Renal pelvis (tissue), 12 donors: ENCODE measurements at places on chromosomes 3 and 15.

DNA sequence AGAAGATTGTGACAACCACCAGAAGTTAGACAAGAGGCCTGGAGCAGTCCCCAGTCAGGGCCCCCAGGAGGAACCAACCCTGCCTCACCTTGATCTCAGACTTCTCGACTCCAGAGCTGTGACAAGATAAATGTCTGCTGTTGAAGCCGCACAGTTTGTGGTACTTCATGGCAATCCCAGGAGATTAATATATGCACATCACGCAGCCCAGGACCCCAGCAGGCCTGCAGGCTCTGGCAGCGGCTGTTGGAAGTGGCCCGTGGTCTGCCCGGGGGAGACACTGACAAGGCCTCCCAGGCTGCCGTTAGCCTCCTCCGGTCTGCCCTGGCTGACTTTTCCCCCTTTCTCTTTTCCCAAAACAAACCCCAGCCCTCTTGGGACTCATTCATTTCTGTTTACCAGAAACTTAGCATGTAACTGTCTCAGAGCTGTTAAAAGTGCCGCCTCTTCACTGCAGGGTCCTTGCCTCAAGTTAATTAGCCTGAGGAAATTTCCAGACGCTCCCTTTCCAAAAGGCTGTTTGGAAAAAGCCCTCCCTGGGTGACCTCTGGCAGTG lies 183.5 kb upstream of the LYSMD4 start:
- DNase-seq, result no peak

DNA sequence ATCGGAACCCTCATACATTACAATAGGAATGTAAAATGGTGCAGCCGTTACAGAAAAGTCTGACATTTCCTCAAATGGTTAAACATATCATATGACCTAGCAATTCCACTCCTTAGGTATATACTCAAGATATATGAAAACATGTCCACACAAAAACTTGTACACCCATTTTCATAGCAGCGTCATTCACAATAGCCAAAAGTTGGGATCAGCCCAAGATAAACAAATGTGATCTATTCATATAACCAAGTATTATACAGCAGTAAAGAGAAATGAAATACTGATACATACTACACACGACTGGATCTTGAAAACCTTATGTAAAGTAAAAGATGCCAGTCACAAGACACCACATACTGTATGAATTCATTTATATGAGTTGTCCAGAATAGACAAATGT lies 102.4 kb downstream of the MSL2 start:
- DNase-seq, result no peak

DNA sequence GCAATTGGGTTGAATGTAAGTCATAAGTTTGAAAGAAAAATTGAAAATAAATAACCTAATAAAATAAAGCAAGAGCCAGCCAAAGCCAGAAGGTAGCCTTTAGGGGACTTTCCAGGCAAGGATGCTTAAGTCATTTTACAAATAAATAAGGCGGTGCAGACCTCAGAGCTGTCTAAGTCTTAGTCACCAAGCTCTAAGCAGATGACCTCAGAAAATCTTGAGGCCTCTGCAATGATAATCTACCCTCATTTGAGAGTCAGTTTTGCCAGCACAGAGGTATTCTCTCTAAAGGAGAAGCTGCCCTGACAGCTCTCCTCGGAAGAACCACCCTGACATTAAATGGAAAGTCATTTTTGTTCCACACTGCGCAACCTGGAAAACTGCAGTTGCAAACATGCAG lies 113.9 kb downstream of the OXNAD1 start:
- no peak for DNase-seq

DNA sequence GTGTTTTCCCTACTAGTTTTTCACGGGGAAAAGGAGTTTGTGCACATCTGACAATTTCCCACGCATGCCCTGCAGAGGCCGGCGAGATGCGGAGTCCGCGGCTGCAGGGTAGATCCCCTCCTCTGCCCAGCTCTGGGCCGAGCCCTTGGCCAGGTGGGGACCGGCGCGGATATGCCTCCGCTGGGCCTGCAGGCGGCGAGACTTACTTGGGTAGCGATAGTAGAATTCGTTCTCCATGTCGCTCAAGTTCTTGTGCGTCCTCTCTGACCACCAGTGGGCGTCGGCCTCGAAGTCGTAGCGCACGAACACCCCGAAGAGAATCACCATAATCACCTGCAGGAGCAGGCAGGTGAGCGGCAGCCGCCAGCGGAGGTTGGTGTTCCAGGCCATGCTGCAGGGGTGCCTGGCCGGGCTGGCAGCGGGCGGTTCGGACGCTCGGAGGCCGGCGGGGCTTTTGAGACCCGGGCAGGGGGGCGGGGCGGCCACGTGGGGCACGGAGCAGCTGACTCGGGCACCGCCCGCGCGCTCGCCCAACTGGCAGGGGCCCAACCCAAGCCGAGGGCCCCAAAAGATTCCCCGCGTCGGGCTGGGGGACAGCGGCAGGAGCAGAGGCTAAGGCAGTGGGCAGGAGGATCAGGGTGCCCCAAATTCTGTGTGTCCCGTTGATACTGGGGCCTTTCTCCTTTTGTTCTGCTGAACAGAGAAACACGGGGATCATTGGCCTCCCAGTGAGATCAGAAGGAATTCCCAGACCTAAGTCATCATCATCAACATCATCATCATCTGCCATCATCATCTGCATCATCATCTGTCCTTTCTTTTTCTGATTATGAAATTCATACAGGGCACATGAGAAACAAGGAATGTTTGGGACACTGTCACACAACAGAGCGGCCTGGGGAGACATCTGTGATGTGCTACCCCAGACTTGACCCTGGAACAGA lies at the start of gene RHCG:
Gene RHCG, minus strand, starts transcription at position 429 of the 944 bp plus-strand sequence. Its CDS starts 39 bp downstream, at position 390.
- DNase-seq, result peak; percentile 43

DNA sequence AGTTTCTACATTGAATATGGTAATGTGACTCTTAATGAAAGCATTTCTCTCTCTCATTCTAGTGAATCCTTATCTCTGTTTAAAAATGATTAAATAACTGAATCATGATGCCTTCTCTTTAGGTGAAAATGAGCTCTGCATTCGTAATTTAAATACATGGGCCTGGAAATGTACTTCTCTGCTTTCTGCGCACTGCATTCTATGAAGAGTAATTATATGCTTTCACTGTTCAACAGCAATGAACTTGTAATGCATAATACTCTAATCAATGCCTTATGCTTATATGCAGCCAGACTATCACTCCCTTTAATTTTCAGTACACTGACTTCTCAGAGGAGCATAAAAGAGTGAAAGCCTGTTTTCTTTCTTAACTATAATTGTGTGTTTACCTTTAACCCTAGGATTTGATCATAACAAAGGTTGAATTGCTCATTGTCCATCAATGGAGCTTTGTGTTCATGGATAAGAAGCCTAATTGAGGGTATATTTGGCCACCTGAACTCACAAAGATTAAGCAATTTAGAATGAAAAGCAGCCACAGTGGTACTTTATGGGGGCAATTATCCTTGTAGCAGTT lies 330.8 kb upstream of the PDZRN3 start:
- no peak for DNase-seq

GRCh38 chr15:49339656-49340055 lies 83.4 kb upstream of the FGF7 start:
- DNase-seq, result no peak

DNA sequence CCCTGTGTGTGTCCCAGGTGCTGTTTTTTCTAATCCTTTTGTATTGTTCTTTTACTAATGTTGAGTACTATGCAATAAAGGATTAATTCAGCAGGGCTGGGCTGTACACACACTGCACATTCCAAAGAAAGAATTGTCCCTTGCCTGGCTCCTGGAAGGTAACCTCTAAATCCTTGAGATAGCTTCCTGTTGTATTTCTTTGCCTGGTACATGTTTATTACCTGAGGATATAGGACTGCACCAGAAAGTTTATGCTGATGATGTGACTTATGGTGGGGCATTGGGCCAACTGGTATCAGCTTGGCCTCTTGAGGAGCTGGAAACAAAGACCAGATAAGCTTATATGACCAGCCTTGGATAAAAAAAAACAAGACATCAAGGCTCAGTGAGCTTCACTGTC lies 26.6 kb upstream of the FAN1 start:
- DNase-seq, result no peak

GRCh38 chr3:101813817-101814440 lies 34.9 kb downstream of the NXPE3 start:
- DNase-seq, result no peak

- peak; percentile 21 for DNase-seq
These were observed 1.6 kb downstream of the GABPB1 start for GRCh38 chr15:50353251-50353974.

- no peak for DNase-seq
These were observed 1.1 kb upstream of the GPR15 start for GRCh38 chr3:98530676-98531075.

DNA sequence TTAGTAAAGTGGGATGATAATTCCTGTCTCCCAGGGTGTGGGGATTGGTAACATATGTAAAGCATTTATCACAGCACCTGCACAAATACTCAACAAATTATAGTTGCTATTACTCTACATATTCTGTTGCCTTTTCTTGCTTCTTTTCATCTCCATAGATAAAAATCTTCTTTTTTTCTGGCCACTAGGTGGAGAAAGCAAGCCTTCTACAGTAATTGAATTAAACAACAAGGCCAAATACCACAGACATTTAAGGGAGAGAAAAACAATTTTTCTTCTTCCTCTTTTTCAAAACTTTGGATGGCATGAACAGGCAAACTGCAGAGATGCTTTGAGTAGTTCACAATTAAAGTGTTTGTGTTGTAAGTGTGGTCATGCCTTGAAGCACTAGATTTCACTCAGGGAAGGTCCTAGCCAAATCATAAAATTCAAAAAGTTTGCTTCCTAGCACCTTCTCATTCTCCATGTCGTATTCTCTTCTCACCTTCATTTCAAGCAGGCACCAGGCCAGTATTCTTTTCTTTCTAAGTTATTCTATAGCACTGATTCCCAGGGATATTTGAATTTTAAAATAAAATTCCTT lies 493.4 kb upstream of the TGFBR2 start:
- peak; percentile 35 for DNase-seq
